Stimulated activated CD8-positive, alpha-beta memory T cell treated with anti-CD3 and anti-CD28 coated beads, Interleukin-15, amount 100 ng/mL, for 24 hours (primary cell): ENCODE measurements at places on chromosomes 2 and 18.

DNA sequence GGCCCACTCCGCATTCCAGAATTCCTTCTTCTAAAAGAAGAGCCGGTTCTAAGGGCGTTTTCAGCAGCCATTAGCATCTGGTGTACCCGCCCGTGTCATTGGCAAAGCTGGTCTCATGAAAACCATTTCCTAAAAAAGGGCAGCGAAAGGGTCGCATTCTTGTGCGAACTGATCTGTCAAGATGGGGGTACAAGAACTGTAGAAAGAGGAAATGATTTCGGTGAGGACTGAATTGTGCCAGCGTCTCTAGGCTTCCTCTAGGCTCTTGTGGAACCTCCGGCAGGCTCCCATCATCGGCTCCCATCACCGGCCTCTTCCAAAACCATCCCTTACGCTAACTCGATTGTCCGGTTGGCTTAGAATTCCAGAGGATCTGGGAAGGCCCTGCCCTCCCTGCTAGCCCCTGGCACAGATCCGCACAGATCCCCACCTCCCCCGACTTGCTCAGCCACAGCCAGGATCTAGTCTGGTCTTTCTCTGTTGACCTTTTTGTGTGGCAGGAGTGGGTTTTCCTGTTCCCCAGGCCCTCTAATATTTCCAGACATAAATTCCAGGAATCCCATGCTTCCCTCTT lies 1.3 kb downstream of the RAB31 start:
- DNase-seq, result no peak

DNA sequence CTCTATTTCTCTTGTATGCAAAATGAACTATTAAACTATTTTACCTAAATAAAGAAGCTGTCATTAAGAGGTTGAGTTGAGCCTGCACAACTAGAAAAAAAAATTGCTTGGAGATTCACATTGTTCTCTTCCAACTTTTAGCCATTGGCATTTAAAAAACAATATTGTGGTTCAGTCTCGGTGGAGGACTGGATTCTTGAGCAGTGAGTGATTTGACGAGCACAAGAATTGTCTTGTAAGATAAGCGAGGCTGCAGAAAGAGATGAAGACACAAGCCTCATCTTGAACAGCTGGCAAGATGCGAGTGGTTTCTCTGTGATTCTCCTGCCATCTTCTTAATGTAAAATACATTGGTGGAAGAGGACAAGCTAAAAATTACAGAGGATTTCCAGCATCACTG lies 67.0 kb downstream of the GALR1 start:
- no peak for DNase-seq

- no peak for DNase-seq
Observed at GRCh38 chr2:189570570-189571031, 10.0 kb downstream of the SLC40A1 start.

- no peak for DNase-seq
Observed at GRCh38 chr2:45973426-45973825, 322.0 kb downstream of the PRKCE start.

DNA sequence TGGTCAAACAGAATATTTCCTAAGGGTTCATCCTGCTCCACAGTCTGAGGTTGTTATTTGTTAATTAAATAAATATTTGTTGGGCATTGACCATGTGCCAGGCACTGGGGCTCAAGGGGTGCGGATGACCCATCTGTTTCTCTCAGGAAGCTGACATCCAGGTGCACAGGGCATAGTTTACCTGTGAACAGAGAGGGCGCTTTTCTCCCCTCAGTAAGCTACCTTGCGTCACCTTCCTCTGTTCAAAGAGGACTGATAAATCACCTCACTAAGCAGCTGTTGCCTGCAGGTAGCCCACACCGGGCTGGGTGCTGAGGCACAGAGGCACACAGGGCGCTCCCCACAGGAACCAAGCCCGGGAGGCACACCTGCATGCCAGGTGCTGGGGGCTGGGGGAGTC lies 41.6 kb downstream of the SH3RF3 start:
- no peak for DNase-seq

DNA sequence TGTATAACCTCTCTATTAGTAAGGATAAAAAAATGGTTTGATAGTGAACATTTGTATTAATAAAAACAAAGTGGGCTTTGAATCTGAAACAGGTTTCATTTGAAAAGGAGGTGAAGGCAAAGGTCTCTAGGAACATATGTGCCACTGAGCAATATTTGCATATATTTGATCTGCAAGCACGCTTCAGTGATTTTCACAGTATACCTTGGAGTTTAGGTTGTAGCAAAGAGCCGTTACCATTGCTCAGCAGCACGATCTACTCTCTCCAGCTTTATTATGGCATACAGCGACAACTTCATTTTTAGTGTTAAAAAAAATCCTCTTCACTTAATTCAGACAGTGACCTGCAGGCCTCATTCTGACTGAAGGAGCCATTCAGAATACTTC lies 75.8 kb upstream of the ZEB2 start:
- DNase-seq, result no peak

GRCh38 chr2:96116424-96116878 lies at the start of gene ADRA2B:
Gene ADRA2B (minus strand): TSS chr2:96116571. CDS start chr2:96116149, 422 bp downstream.
- peak; percentile 40 for DNase-seq

DNA sequence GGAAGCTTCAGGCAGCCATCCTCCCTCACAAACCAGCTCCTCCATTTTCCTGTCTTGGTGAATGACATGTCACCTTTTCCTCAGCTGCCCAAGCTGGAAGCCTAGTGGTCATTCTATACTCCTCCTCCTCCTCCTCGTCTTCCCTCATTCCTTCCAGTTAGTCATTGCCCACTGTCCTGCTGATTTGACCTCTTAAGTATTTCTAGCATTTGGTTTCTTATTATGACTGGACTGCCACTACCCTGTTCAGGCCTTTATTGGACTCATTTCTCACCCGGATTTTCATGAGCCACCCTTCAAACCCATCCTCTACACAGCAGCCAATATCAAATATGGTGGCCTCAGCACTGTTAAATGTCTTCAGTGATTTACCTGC lies 21.9 kb upstream of the MGAT5 start:
- no peak for DNase-seq

GRCh38 chr2:127643439-127644065 lies 2.4 kb upstream of the GPR17 start:
- no peak for DNase-seq

- DNase-seq, result no peak
Observed at GRCh38 chr2:164625378-164625971, 4.2 kb upstream of the GRB14 start.

- no peak for DNase-seq
Observed at GRCh38 chr2:191981706-191982105, 134.8 kb upstream of the CAVIN2 start.

- no peak for DNase-seq
Observed at GRCh38 chr2:3837086-3837485, 133.7 kb downstream of the DCDC2C start.

DNA sequence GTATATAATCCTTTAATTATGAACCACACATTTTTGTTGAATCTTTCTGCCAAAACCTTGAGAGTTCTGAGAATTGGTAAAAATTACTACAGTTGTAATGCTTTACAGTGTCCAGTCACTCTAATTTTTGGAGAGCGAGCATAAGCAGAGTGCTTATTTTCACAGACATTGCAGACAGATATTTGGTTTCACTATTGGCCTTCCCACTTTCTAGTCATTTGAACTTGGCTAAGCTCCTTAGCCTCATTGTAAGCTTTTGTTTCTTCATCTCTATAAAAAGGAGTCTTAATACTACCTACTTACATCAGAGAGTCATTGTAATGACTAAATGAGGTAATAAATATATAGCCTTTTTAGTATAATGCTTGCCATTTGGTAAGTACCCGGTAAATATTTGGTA lies 80.4 kb downstream of the LCLAT1 start:
- DNase-seq, result no peak

DNA sequence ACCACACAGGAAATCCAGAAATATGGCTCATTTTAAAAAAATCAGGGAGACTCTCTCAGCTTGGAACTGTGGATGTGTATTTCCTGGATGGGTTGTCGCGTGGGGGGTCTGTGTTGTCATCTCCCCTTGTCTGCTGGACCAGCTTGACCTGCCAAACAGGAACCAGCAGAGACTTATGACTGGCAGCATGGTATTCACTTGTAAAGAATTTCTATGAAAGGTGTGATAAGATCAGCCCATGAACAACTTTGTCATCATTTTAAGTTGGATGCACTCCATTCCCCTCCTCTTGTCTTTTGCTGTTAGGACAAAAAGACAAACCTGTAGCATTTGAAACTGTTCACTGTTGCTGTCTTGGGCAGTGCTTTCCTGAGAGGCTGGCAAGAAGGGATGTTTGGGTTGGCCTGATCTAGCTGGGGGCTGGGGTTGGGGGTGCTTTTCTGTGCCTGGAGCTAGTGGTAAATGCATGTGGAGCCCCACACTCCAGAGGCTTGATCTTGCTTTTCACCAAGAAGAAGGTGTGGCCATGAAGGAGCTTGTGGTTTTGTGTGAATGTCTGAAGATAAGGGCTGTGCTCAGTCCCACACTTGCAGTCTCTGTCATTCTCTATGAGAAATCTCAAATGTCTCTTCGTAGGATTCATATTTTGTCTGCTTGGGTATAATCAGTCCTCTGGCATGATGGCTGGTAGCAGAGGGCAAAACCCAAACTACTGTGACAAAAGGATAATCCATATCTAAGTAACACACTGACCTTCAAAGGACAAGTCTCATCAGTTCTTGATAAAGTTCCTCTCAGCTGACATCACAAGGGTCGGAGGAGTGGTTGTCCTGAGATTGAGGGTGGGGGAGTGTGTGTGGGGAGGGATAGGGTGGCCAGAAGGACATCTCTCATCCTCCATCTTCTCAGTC lies 39.0 kb downstream of the RALB start:
- no peak for DNase-seq

DNA sequence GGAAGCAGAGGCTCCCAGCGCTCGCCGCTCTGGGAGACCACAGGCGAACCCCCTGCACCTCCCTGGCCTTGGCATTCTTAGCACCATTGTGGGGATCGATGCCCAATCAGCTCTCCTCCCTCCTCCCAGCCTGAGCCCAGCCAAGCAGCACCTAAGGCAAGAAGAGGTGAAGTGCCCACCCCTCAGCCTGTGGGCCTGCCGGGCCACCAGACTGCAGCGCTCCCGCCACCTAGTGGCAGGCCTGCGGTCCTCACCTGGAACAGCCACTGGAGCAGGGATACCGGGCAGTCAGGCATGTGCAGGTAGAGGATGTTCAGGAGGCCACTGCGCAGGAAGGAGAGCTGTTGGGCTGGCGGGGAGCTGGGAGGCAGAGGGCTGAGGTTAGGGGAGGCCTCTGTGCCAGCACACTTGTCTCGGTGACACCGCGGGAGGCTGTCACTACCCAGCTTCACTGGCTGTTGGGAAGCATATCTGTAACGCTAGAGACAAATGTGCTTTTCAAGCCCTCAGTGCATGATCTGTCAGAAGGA lies 35.2 kb downstream of the FAM178B start:
- DNase-seq, result peak; percentile 56

DNA sequence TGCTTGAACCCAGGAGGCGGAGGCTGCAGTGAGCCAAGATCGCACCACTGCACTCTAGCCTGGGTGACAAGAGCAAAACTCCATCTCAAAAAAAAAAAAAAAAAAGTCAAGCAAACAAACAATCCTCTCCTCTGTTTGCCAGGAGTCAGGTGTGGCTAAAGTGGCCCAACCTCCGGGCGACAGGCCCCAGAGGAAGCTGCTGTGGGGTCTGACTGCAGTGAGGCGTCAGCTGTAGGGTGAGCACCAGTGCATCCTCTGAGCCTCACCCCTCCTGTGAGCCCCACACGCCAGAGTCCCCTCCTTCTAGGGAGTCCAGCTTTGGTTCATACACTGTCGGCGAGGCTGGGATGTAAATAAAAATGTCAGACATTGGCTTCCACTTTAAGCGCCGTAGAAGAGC lies 76.5 kb upstream of the HS6ST1 start:
- no peak for DNase-seq

- DNase-seq, result no peak
Observed at GRCh38 chr18:7728297-7728696, 161.2 kb downstream of the PTPRM start.

GRCh38 chr18:24209558-24209957 lies 70.7 kb downstream of the CABYR start:
- DNase-seq, result no peak

- no peak for DNase-seq
Observed at GRCh38 chr2:401019-401679, 113.3 kb upstream of the ALKAL2 start.

- DNase-seq, result no peak
Observed at GRCh38 chr2:63780518-63781155, 61.1 kb upstream of the UGP2 start.

DNA sequence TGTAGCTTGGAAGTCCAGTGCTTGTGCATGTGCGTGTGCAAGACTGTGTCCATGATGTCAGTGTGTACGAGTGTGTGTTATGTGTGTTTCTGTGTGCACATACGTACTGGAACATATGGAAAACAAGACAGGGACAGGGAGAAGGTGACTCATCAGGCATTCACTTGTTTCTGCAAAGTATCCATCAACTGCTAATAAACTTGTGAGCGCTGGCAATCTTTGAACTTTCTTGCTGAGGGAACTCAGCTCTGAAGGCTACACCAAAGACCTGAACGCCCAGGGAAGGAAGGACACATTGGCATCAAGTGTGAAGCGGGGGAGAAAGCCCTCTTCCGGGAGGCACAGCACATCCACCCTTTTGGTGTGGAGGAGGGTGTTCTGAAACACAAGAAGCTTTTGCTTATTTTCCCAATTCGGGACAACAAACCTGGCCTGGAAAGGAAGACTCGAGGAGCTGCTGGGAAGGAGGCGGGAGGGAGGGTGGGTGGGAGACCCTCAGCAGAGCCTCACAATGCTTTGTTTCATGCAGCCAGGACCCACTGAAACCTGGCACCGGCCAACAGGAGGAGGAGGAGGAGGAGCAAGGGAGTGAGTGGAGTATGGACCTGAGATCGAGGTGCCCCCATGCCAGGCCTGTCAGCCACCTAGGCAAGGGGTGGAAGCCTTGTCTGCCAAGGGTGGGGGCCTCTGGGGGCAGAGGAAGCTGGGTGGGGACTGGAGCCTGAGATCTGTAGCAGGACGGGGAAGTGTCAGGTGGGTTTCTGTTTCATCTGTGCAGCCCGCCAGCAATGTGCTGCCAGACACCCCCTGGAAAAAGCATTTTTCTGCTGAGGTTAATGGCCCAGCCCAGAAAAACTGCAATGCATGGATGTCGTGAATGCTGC lies 26.8 kb downstream of the SMAD7 start:
- no peak for DNase-seq

DNA sequence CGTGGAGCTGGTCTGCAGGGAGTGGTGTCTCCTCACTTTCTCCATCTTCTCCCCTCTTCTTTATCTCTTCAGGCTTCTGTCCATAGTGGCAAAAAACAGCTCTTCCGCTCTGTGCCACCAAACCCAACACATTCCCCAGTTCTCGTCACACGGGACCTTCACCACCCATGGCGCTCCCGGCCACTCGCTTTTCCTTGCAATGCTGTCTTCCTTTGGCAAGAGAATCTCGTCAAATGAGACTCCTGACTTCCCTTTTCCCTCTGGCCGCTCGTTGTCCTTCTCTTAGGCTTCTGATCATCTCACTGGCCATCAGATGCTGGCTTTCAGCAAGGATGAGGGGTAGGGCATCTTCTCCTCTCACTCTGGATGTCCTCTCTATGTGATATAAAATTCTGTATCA lies 72.9 kb downstream of the DCDC2C start:
- DNase-seq, result no peak

GRCh38 chr2:7951001-7951400 lies 730.9 kb upstream of the ID2 start:
- no peak for DNase-seq
